ENCODE measurements at places on chromosomes 6 and 20. TPM values are rescaled to one million over a fixed set of nuclear protein-coding genes. Genes with fewer than 3 reads are reported as not detected.
A peak's percentile ranks its signal among the peaks of the same experiment; 100 is the strongest.

GRCh38 chr6:30781395-30781742 lies 37.0 kb upstream of the IER3 start:
- DNase-seq, result no peak

DNA sequence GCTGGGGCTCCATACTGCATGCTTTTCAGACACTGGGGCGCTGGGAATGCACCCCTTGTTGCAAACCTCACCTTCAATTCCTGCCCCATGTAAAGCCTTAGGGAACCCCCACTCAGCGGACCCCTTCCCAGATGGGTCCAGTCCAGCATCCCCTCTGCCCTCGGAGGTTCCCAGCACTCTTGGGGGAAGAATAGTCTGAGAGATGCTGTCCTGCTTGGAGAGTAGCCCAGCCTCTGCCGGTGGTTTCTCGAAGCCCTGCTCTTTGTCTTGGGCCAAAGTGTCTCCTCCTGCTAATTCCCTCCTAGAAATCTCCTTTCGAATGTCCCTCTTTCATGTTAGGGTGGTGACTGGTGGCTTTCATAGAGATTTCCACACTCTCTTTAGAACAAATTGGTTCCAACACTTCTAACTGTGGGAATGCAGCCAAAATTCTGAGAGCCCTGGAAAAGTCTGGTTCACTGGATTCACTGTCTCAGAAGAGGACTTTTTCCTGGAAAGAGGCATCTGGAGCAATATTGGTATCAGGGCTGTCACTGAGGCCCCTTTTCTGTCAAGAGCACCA lies 24.9 kb upstream of the SULF2 start:
- DNase-seq, result no peak

- DNase-seq, result no peak
These were observed 126.0 kb upstream of the ADGRF1 start for GRCh38 chr6:47168180-47168579.

- DNase-seq, result no peak
These were observed 11.5 kb downstream of the TAAR2 start for GRCh38 chr6:132612449-132613108.

DNA sequence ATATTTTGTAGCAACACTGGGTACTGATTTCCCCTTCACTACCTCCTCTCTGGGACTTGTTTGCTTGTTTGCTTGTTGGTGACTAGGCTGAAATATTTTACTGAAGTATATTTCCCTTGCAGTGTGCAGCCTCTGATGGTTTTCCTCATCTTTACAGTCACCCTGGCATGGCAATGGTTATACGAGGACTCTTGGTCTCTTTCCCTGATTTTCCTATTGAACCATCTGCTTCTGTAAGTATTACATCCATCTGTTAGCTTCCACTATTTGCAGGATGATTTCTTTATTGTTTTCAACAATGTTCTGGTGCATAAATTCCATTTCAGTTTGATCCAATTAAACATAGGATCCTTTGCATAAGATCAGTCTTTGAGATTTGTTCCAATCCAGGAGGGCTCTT lies 465.1 kb downstream of the MEI4 start:
- no peak for DNase-seq

- no peak for DNase-seq
These were observed 59.2 kb upstream of the CDKAL1 start for GRCh38 chr6:20474874-20475542.

- DNase-seq, result no peak
These were observed 120.5 kb downstream of the MAP3K7 start for GRCh38 chr6:90466154-90466940.

GRCh38 chr6:29924731-29925130 lies 17.6 kb upstream of the HLA-A start:
- DNase-seq, result no peak

DNA sequence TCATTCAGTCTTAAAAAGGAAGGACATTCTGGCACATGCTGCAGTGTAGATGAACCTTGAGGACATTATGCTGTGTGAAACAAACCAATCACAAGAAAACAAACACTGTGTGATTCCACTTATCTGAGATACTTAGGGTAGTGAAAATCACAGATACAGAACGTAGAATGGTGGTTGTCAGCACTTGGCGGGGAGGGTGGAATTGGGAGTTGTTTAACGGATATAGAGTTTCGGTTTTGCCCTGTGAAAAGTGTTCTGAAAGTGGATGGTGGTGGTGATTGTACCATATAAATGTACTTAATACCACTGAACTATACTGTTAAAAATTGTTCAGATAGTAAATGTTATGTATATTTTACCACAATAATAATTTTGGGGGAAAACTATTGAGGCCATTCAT lies 18.4 kb downstream of the KAT14 start:
- no peak for DNase-seq

DNA sequence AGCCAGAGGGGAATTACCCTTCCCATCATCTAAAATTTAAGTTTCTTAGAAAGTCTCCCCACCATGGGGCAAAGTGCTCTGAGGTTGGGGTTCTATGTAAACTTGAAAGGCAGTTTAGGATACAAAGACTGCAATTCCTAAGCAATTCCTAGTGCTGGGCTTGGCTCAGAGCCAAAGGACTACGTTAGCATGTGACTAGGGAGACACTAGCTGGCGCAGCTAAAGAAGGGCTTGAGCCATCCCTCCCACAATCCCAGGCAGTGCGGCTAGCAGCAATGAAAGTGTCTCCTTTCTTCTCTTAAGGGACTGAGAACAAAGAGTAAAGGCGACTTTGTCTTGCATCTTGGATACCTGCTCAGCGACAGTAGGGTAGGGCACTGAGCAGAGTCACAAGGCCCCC lies 306.6 kb upstream of the FKBP1C start:
- no peak for DNase-seq

DNA sequence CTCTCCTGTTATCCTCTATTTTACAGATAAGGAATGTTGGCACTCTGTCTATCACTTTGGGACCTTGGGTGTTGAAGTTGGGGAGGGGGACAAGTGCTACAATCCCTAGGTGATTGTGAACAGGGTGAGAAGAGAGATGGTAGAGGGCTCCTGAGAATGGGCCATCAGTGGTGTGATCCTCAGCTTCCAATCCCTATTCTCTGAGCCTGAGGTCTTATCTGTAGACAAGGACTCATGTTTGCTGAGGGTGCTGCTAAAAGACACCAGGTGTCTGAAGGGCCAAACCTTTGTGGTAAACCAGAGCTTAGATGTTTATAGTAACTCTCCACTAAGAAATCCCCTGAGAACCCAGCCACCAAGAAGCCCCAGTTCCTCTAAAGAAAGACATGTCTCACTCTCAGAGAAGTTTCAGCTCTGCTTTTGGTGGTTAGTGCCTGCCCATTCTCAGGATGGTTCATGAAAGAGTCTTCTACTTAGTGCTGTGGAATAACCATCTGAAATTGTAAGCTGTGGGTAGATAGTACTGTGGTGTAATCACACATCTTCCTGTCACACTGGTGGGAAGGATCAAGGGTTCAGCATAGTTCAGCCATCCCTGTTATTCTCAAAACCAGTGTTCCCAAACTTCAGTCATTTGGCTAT lies 58.2 kb upstream of the IL20RA start:
- DNase-seq, result peak; percentile 95

DNA sequence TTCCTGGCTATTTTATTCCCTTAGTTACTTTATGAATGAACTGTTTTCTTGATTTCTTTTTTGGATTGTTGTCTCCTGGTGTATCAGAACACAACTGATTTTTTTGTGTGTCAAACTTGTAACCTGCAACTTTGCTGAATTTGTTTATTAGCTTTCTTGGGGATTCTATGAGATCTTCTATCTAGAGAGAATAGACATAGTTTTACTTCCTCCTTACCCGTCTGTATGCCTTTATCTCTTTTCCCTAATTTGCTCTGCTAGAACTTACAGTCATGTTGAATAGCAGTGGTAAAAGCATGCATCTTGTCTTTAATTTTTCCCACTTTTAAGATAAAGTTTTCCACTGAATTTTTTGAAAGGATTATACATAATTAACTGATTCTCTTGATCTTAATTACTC lies 13.2 kb downstream of the RNF146 start:
- peak; percentile 46 for DNase-seq

- DNase-seq, result no peak
These were observed 18.8 kb downstream of the TDRD6 start for GRCh38 chr6:46706464-46706863.

GRCh38 chr6:166587631-166588413 lies 1.3 kb upstream of the RAMACL start:
- DNase-seq, result peak; percentile 93

DNA sequence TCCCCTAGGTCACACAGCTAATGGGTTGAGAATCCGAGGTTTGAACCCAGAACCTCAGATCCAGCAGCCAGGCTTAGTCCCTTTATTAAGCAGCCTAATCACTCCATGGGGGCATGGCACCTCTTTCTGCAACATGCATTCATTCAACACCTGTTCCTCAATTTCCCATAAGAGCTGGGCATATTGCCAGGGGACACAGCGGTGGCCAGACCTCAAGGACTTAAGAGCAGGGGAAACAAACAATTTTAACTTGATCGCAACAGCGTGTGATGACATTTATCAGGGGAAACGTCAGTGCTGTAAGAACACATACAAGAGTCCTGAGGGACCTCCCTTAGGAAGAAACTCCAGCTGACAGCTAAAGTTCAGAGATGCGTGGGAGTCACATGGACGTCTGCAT lies 267.4 kb upstream of the CDH4 start:
- DNase-seq, result no peak

Gene C6orf58
- total RNA-seq, result not detected

Gene HLA-DPA1
- 571 TPM for total RNA-seq

Gene FAM209A
- total RNA-seq, result 0.25 TPM

Gene PACSIN1
- not detected for total RNA-seq

Gene TRIM15
- total RNA-seq, result not detected

Measured in Karpas-422 (cell line).